ENCODE measurements at places on chromosomes 5 and 9. TPM values are rescaled to one million over a fixed set of nuclear protein-coding genes. Genes with fewer than 3 reads are reported as not detected.

Gene THBS4
- total RNA-seq = not detected

Gene PCDHB13
- 0.52 TPM for total RNA-seq

Gene RNF183
- not detected for total RNA-seq

Gene MLANA
- not detected for total RNA-seq

Gene NACC2
- total RNA-seq = 16.5 TPM

Gene SPATA6L
- 1.4 TPM for total RNA-seq

Gene FIBCD1
- 8.9 TPM for total RNA-seq

Gene RELL2
- total RNA-seq = 4.1 TPM
